ENCODE measurements at places on chromosomes 7 and 10. TPM values are rescaled to one million over a fixed set of nuclear protein-coding genes. Genes with fewer than 3 reads are reported as not detected.

DNA sequence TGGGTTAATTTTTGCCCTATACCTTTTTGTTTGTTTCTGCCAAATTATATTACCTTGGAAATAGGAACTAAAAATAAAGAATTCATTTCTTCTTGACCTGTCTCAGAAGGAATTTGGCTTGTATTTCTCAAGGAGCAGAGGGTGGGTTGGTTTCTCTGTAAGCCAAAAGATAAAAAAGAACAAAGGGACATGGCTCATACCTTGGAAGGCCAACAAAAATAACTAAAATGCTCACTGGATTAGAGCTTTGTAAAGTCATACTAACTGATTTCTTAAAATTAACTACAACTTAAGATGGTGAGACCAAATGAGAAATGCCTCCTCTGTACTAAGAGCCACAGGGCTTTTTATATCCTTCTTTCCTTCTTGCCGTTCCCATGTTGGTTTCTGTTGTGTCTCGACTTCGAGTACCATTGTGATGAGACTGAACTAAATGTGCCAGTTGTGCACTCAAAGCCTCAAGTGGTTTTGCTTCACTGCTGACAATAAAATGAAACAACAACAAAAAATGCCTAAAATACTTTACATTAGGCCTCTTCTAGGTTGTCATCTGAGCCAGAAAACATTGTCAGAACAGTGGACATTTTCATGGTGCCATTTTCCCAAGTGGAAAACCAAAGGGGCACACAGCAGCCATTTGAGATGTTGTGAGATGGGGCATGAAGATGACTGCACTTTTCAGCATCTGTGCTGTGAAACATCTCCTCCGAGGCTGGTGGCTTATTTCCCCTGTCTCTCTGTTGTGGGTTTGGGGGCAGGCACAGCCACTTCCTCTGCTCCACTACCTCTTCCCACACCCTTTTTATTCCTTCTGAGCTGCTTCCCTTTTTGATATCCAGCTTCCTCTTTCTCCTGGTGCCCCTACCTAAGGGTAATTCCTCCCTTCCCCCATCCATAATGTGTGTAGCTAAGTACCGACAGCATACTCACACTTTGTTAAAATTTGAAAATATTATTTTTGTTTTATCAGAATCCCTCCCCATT lies 51.8 kb upstream of the AGR3 start:
- DNase-seq = no peak

DNA sequence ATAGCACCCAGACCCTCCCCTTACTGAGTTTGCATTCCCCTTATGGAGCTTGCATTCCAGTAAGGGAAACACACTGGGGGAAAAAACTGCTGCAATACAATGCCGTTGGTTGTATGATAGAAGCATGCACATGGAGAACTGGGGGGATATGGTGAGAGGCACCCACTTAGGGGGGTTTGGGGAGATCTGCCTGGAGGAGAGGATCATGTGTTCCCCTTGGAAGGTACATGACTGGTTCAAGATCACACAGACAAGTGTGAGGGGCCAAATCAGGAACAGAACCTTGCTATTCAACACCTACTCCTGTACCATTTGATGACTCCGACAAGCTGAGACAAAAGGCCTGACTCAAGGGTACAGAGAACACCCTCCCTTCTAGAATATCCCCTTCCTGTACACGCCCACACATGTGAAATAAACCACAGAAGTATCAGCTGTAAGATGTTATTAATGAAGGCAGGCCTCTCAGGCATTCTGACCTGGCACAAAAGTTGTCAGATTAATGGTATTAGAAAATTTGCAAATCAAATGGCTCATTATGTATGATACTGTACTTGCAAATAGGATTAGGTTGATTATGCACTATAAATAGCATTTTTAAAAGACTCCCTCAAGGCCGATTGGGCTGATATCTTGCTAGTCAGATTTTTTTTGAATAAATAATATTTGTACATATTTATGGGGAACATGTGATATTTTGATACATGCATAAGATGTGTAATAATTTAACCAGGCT lies 122.2 kb downstream of the NPY start:
- no peak for DNase-seq

DNA sequence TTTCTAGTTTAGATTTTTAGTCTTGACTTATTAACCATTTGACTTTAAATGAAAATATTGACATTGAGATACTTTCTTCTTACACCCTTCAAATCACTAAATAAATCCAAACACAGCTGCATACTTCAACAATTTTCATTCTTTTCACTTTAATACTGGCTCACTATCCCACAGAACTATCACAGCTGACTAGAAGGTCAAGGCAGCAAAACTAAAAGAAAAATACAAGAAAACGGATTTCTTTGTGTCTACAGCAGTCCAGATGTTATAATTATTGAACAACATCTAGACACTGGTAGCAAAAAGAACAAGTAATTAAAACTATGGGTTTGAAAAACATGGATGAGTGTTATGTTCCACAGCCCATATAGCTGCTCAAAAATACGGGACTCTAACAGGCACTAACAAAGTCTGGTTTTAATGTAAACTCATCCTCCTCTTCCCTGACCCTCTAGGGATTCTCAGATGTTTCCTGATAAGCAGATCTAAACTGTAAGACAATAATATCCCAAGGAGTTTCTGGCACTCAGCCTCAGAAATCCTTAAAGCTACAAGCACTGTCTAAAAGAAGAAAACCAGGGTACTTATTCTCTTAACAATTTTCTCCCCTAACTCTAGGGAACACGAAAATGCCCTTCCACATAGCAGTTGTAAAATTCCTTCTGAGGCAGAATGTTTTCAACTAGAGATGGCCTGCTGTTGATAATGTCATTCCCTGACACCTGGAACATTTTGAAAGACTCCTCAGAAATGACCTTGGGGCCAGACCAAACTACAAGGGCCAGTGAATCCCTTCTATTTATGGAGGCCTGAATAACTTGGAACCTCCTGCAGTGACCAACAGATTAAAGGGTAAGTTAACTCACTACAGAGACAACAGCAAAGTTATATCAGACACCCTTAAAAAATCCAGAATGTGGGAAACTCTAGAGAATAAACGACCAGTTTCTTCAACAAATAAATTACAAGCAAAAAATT lies 12.8 kb downstream of the DNMBP start:
- DNase-seq = peak; percentile 38

DNA sequence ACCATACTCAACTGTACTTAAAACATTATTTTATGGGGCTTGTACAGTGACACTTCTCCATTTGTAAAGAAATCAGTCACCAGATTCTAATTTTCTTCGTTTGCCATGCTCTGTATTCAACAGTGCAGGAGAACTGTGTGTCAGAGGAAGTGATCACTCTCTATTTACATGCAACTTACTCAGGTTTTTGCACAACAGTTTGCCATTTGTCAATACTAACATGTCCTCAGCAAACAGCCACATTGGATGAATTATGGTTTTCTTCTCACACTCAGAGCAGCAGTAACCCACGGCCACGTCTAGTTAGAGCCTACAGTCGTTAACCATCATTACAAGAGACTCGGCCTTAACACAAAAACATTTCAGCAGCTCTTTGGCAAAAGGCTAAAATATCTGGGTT lies 69.2 kb upstream of the SP4 start:
- no peak for DNase-seq

- no peak for DNase-seq
Observed at GRCh38 chr10:18261768-18262231, 121.6 kb downstream of the CACNB2 start.

GRCh38 chr10:132648072-132648850 lies 110.7 kb downstream of the INPP5A start:
- DNase-seq = no peak

GRCh38 chr10:100146398-100146797 lies 39.4 kb downstream of the ERLIN1 start:
- no peak for DNase-seq

DNA sequence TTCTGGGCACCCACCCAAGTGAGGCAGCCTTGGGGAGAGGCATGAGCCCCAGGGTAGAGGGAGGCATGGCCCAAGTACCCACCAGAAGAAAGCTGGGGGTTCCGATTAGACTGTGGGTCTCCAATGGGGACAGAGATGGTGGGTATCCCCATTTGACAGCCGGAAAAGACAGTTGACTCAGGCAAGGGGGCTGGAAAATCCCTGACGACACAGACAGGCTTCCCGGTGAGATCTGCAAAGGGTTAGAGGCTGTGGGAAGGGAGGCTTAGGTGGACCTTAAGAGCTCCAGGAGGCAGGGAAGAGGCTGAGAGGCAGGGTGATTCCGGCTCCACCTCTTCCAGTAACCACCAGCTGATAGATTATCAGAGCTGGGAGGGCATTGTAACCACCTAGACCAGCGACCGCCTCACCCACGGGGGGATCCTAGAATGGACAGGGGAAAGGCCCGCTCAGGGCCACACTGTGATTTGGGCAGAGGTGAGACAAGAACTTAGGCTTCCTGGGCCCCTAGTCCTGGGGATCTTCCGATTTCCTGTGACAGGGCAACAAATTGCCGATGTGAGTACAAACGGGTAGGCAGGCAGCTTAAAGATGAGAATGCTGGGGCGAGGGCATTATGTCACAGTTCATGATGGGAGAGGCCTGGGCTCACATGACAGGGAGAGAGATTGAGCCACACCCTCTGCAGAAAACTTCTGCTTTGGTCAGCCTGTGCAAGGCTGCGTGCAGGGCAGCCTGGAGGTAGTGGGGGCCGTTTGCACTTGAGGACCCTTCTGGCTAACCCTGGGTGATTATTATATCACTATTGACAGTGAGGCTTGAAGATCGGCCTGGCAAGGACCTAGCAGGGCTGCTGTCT lies 5.4 kb downstream of the TBATA start:
- no peak for DNase-seq

DNA sequence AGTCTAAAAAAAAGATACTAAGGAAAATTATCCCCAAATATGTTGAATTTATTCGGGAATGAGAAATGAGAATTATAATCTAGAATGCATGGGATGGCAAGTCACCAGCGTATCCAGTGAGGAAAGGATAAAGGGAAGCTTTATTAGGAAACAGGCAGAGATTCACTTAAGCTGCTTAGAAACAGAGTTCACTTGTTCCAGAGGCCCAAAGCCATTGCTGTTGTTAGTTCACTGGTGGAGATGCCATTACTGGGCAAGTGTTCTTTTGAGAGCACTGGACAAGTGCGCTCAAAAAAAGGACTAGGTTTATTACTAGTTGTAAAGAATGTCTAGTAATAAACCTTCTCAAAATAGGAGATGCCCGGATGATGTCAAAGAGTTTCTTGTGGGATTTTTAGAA lies 51.2 kb downstream of the MICU1 start:
- no peak for DNase-seq

DNA sequence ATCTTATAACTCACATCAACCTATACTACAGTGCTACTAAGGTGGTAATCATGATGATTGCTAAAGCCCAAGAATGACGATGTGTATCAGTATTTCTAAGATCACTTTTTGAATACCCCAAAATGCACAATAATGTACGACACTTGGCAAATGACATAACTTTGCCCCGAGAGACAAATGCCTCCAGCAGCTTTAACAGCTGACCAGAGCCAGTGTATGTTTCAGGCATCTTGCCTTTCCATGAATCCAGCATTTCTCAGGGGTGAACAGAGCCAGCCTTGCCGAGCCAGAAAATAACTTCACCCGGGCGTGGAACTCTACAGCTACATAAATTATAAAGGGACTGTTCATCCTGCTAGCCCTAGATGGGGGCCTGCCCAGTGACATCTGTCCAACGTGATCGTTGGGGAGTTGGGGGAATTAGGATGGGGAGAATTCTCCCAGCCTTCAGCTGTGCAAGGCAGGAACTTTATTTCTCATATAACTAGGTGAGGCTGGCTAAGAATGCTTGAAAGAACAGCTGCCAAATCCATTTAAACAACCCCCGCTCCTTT lies 1.8 kb downstream of the IGFBP3 start:
- DNase-seq = no peak

GRCh38 chr10:70458329-70459060 lies 17.0 kb upstream of the NODAL start:
- peak; percentile 68 for DNase-seq

GRCh38 chr7:41134300-41135255 lies 568.3 kb downstream of the INHBA start:
- DNase-seq = peak; percentile 54

- DNase-seq = no peak
Observed at GRCh38 chr7:157840914-157841772, 504.3 kb downstream of the DNAJB6 start.

- peak; percentile 45 for DNase-seq
Observed at GRCh38 chr10:88958721-88959120, 6.1 kb upstream of the ACTA2 start.

- no peak for DNase-seq
Observed at GRCh38 chr10:35353395-35353794, 17.1 kb downstream of the CCNY start.

DNA sequence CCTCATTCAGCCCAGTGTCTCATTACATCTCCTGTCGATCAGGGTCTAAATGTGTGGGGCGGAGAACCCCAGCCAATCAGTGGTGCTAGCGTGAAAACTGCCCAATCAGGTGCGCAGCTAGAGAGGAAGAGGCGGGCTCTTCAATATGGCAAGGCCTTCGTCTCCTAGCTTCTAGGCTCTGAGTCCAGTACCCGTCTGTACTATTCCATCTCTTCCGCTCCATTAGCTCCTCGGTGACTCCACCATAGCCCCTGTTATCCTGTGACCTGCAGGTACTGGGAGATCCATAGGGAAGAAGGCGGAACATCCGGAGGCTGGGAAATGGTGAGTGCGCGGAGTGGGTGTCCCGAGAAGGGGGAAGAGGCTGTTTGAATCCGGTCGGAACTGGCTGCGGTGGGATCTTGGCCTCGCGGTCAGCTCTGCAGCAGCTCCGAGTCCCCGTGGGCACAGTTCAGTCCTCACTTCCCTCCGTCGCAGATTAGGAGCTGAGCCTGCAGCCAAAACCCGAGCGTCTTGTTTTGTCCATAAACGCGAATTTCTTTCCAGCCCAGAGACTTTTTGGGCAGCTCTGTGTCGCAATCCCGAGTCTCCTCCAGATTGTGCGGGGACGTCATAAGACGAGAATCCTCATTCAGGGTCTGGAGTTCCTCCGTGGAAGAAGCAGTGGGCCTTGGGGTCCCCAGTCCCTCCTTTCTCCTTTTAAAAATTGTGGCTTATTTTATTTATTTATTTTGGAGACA lies at the start of gene ZNF727:
Gene ZNF727, plus strand, starts transcription at position 134 of the 740 bp plus-strand sequence. Its CDS starts 188 bp downstream, at position 322.
- DNase-seq = no peak

CDHR1 gene
- not detected for total RNA-seq

FEZF1 gene
- not detected for total RNA-seq

OR9A2 gene
- not detected for total RNA-seq

GBX1 gene
- not detected for total RNA-seq

MLXIPL gene
- total RNA-seq = not detected

GIMAP8 gene
- total RNA-seq = not detected

CYP26A1 gene
- total RNA-seq = not detected

TRIL gene
- not detected for total RNA-seq

ZNF467 gene
- 1.7 TPM for total RNA-seq

ALOX5 gene
- total RNA-seq = not detected

Measured in HFFc6 (cell line).